ENCODE measurements at places on chromosomes 1 and 21.

DNA sequence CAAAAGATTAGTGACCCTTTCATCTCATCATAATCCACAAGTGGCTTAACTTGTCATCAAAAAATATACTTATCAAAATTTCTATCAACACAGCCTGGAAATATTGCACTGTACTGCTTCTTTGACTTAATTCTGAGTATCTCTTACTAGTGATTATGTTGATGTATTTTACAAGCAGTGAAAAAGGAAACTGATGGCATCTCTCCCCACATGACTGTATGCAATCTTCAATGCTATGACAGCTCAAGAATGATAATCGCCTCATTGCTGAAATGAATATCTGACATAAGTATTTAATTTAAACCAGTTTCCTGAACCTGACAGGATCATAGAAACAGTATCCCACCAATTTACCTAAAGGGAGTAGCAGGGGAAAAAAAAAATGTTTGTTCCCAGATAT lies 79.5 kb downstream of the DPYD start:
- no peak for DNase-seq

GRCh38 chr1:959731-960362 lies 537 bp upstream of the KLHL17 start:
- DNase-seq, result no peak

DNA sequence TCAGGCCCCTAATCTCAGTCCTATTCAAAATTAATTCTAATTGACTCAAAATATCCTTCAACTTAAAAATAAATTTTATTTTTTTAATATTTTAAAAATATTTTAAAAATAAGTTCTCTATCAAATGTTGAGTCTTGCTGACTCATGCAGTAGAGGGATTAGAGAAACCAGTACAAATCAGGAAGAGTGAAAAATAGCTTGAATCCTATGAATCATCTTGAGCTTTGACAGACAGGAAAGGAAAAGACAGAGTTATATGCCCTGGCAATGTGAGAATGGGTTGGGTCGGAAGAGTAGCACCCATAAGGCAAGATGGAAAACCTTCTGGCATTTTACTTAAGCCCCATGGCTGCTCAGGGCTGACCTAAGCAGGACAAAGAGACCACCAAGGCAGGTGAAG lies 346.6 kb upstream of the RUNX1 start:
- no peak for DNase-seq

GRCh38 chr1:9633493-9633892 lies 18.0 kb upstream of the PIK3CD start:
- no peak for DNase-seq

DNA sequence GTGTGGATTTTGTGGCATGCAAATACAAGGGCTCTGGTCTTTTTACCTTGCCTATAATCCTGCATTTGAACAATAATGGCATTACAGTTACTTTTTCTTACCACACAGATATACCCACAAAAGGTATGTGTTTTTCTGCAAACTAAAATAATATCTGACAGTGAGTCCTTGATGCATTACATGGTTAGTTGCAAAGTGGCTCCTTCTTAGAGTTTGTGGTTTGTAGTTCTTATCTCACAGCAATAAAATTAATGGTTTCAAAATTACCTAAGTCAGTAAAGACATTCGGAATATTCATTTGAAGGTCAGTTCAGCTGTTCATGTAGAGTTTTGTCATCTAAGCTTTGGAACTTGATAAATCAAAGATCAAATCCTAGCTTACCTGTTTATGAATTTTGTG lies 43.5 kb downstream of the SNX7 start:
- DNase-seq, result no peak

- DNase-seq, result no peak
These were observed 38.4 kb upstream of the TENT5C start for GRCh38 chr1:117567435-117567834.

DNA sequence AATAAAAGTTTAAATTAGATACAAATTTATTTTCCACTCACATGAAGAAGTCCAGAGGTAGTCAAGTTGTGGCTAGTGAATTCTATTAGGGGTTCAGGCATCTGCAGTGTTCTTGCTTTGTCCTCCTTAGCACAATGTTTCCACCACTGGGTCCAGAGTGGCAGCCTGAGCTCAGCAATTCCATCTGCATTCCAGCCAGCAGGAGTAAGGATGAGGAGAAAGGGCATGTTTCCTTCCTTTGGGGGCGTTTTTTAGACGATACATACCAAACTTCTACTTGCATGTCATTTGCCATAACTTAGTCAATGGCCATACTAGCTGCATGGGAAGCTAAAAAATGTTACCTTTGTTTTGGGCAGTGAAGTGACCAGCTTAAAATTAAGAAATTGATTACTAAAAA lies 98.5 kb upstream of the VANGL1 start:
- DNase-seq, result no peak

GRCh38 chr1:184362876-184363275 lies 24.0 kb upstream of the C1orf21 start:
- DNase-seq, result no peak

DNA sequence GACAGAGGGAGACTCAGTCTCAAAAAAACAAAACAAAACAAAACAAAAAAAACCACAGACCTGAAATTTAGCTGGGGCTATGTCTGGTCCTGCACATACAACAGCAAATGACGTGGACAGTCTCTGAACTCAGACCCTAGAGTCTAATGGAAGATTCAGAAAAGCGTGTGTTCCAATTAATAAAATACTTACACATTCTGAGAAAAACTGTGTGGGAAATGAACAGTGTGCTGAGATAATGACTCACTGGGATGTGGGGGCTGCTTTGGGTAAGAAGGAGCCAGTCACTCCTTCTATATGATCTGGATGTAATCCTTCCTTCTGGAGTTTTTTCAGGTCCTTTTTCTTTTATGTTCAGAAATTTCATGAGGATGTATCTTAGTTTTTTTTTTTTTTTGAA lies 29.4 kb downstream of the CLDN14 start:
- no peak for DNase-seq

- no peak for DNase-seq
These were observed 113.9 kb upstream of the ZNF648 start for GRCh38 chr1:182175361-182175931.

GRCh38 chr1:76951153-76951552 lies 83.9 kb downstream of the ST6GALNAC5 start:
- DNase-seq, result no peak

DNA sequence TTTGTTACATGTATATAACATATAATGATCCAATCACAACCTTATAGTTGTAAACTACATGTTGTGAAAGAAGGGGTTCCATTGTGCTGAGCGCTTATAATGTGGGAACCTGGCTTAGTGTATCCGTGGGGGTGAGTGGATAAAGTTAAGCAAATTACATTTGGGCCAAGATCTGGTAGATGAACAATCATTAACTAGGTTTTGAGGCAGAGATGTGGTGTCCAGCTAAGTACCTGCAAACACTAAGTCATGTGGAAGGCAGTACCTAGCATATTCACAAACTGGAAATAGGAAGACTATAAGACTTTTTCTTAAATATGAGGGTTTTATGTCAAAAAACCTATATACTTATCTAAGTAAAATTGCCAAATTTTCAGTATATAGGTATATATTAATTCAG lies 167.2 kb upstream of the PDE4B start:
- DNase-seq, result no peak

DNA sequence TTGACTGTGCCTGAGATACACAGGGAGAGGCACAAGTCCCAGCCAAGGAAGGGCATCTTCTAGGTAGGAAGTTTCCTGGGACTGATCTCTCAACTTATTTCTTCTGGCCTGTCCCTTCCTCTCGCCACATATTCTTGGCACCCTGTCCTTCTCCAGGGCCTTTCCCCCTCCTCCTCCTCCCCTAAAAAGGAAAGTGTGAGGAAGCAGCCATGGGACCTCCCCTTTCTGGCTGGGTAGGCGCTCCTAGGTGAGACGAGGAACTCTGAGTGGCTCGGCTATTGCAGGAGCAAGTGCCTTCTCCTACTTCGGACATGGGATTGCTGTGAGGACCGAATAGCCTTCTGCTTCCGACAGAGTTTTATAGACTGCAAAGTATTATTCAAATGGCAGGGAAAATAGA lies 15.5 kb upstream of the MTARC2 start:
- DNase-seq, result no peak

DNA sequence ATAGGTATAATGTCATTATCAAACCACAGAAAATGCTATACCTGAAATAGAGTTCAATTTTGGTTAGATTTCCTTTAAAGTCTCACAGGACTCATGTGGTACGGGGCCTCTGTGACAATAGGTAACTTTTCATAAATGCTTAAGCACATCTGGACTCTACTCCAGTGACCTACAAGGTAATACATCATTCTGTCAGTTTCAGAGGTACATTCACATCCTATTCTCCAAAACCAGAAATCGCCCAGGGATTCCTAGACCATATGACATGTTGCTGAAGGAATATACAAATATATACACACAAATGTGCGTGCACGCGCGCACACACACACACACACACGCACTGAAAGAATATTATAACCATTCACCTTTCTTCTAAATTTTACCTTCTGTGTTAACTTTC lies 311.8 kb downstream of the SMYD3 start:
- no peak for DNase-seq

GRCh38 chr21:31910074-31910470 lies 37.3 kb downstream of the HUNK start:
- DNase-seq, result no peak

DNA sequence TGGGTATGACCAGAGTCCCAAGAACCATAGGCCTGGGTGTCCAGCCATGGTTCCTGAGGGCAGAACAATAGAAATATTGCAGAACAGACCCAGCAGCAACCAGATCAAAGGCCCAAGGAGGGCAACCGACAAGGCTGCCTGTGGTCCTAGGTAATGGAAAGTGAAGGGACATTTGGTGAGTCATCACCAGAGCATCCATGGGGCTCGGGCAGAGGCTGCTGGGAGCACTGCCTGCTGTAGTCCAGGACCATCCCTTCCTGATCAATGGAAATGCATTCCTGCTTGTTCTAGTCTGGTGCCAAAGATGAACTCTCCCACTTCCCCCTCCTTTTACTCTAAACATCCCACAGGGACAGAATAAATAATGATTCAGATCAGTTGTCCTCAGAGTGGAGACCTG lies 172.8 kb upstream of the CACNA1E start:
- DNase-seq, result no peak

GRCh38 chr1:8782001-8782620 lies 35.3 kb downstream of the RERE start:
- DNase-seq, result no peak

- no peak for DNase-seq
These were observed 237.7 kb upstream of the C1orf174 start for GRCh38 chr1:4137621-4138415.

GRCh38 chr1:11780380-11781147 lies 18.6 kb downstream of the C1orf167 start:
- DNase-seq, result no peak

DNA sequence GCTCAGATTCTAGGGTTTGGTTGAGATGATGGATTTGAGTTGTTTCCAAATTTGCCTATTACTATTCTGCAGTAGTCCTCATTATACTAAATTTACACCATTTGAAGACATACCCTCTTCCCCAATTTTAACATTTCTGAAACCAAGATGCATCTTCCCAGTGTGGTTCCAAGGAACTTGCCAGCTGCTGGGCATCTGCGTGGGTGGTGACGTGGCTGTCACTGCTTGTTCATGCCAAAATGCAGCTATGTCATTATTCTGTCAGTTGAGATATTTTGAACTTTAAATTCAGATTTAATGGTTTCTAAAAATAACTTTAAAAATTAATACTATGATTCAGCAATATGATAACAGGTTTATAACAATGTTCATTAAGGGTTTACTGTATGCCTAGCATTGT lies 1.2 kb downstream of the ZFP69 start:
- DNase-seq, result no peak

- DNase-seq, result no peak
These were observed 121.0 kb upstream of the TSPAN2 start for GRCh38 chr1:115210302-115210711.

DNA sequence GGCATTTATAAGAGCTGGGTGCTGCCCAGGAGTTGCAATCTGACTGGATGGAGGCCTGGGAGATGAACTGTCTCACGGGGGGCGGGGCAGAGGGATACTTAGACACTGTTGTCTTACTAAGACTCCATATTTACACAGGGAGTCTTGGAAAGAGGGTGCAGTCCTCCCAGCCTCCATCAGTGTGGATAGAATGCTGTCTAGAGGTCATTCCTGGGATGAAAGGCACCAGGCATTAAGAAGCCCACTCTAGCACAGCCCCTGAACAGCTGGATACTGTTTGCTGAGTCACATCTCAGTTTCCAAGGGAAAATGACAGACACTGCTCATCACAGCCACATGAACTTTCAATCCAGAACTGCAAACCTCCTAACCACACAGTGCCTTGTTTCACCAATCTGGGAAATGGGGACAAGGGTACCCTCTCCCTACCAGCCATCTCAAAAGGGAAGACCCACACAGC lies 43.3 kb downstream of the SSBP3 start:
- DNase-seq, result no peak

DNA sequence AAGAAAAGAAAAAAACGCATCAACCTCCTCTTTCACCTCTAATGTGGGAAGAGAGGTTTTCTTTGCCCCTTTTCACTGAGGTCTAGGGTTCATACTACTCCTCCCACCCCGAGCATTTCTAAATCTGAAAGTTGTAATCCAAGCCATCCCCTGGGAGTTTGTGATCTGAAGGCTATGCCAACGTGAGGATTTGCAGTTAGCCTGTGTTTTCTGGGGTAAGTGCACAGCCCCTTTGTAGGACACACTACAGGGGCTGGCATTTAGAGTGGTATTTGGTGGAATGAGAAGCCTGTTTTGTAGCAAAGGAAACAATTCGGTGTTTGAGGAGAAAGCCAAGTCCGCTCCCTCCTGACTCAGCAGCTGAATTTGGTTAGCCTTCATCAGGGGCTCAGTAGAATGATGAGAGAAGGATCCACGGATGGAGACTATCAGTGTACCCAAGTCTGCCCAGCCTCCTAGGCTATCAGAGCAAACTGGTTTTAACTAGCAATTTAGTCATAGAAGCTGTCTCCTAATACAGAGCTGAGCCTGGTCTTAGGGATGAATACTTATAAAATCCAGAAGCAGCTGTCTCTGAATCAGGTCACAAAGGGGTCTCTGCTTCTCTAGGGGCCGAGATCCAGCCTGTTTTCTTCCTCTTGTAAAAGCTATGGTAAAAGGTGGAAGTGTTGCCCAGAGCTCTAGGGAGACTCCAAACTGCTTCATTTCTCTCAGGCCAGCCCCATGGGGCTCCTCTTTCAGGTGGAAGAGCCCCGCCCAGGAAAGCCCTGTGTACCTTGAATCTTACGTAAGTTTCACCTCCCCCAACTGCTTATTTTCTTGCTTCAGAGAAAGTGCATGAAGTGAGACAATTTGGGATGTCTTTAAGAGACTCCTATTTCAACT lies 2.1 kb downstream of the PCP4L1 start:
- no peak for DNase-seq

- no peak for DNase-seq
These were observed at the start of gene PLEKHA6 for GRCh38 chr1:204359474-204360255. Gene PLEKHA6, minus strand, starts transcription at chr1:204359929. Its CDS starts 86,202 bp downstream, at chr1:204273727.

Measured in activated CD4-positive, alpha-beta T cell treated with anti-CD3 and anti-CD28 coated beads for 24 hours (primary cell).